ENCODE measurements at places on chromosomes 2 and 18.

- DNase-seq, result no peak
These were observed 125.2 kb upstream of the LYPD6 start for GRCh38 chr2:149205143-149205542.

DNA sequence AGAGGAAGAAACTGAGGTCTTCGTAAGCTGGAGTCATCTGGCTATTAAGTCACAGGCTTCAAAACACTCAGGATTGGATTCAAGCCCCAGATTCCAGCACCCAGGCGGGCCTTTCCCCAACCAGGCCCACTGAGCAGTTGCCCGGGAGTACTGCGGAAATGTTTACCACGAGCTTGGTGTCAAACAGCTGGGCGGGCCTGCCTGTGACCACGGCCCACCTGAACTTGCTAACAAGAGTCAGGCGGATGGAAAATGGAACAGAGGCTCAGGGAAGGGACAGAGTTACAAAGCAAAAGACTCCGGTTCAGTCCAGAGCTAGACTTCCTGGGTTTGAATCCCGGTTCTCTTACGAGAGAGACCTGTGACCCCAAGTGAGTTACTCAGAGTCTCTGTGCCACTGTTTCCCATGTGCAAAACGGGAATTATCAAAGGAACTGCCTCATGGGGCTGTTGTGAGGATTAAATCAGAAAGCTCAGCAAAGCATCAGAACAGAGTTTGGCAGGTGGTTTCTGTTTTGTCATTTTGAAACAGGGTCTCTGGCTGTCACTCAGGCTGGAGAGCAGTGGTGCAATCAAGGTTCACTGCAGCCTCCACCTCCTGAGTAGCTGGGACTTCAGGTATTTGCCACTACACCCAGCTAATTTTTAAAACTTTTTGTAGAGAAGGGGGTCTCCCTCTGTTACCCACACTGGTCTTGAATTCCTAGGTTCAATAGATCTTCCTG, 49.0 kb upstream of the TFCP2L1 start:
- no peak for DNase-seq

- DNase-seq, result no peak
These were observed 86.2 kb upstream of the COL5A2 start for GRCh38 chr2:189265696-189266320.

- DNase-seq, result no peak
These were observed 282.9 kb upstream of the SLC8A1 start for GRCh38 chr2:40734797-40735196.

All from activated CD4-positive, CD25-positive, alpha-beta regulatory T cell treated with anti-CD3 and anti-CD28 coated beads, Interleukin-2, amount 50 U/mL, for 16 hours (primary cell).